Fibroblast of villous mesenchyme (primary cell): ENCODE measurements at places on chromosomes 1 and 21. TPM values are rescaled to one million over a fixed set of nuclear protein-coding genes. Genes with fewer than 3 reads are reported as not detected.

GRCh38 chr1:50521703-50522102, 98.5 kb upstream of the DMRTA2 start:
- no peak for DNase-seq

PLA2G5 gene
- 0.32 TPM in 1 of 2 replicates, not detected in the other for total RNA-seq

DNA sequence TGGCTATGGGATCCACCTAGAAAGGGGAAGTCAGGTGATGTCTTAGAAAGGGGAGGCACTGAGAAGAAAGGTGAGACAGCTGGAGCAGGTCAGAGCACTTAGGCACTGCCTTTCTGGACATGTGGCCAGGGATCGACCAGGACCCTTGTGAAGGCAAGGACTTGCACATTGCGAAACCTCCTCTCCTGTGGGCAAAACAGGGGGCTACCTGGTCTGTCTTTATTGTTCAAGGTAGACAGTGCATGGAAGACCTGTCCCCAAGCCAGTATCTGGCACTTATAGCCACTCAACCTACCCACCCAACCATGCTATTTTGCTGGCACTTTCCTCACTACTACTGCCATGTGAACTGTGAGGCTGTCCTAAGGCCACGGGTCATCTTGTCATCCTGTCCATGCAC, 67.2 kb downstream of the NAV1 start:
- DNase-seq: no peak

GRCh38 chr1:172321451-172321850, 99.0 kb upstream of the C1orf105 start:
- peak; percentile 70 for DNase-seq

GRCh38 chr21:42843056-42843455, 36.3 kb downstream of the WDR4 start:
- no peak for DNase-seq

EDN2 gene
- 0.32 TPM in 1 of 2 replicates, not detected in the other for total RNA-seq

DNA sequence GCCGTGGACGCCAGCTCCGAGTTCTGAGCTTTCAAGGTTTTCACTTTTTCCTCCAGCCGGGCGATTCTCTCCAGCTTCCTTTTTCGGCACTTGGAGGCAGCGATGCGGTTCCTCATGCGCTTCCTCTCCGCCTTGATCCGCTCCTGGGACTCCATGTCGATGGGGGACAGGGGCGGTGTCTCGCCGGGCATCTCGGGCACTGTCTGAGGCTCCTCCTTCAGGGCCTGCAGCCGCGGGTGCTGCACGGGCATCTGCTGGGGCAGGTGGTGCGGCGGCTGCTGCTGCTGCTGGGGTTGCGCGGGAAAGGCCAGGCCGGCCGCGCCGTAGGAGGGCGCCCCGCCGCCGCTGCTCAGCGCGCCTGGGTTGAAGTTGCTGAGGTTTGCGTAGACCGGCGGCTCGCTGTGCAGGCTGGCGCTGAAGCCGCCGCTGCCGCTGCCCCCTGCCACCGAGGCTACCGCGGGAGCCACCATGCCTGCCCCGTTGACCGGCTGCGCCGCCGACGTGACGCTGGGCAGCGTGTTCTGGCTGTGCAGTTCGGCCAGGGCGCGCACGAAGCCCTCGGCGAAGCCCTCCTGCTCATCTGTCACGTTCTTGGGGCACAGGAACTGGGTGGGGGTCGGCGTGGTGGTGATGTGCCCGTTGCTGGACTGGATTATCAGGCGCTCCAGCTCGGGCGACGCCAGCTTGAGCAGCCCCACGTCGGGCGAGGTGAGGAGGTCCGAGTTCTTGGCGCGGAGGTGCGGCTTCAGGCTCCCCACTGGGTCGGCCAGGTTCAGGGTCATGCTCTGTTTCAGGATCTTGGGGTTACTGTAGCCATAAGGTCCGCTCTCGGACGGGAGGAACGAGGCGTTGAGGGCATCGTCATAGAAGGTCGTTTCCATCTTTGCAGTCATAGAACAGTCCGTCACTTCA, 1.4 kb downstream of the JUN start:
- DNase-seq: peak; percentile 40
